COR-L47 (cell line): ENCODE measurements at places on chromosomes 2 and 18.

- DNase-seq: no peak
These were observed 269.7 kb upstream of the SLC8A1 start for GRCh38 chr2:40721595-40721994.

GRCh38 chr2:53334610-53335009, 433.0 kb upstream of the CHAC2 start:
- DNase-seq: no peak

GRCh38 chr2:100529900-100530299, 32.9 kb upstream of the PDCL3 start:
- DNase-seq: no peak

GRCh38 chr2:239369631-239370161, 31.1 kb downstream of the HDAC4 start:
- DNase-seq: no peak

DNA sequence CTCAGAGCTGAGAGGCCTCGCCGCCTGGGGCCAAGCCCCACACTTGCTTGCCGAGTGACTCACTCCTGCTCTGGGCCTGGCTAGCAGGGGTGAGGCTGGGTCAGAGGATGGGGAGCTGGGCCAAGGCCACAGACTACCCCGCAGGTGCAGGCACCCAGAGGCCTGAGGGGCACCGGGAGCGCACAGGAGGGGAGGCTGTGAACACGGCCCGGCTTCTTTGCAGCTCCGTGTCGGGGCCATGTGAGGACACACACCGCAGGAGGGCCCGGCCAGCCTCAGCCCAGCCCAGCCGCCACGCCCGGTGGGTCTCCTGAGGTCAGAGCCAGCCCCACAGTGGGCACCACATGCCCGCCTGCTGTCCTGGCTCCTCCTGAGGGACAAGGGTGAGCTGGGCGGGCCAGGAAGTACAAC, 8.4 kb downstream of the GPC1 start:
- no peak for DNase-seq

- DNase-seq: no peak
These were observed 85.7 kb upstream of the RBBP8 start for GRCh38 chr18:22847392-22847791.

DNA sequence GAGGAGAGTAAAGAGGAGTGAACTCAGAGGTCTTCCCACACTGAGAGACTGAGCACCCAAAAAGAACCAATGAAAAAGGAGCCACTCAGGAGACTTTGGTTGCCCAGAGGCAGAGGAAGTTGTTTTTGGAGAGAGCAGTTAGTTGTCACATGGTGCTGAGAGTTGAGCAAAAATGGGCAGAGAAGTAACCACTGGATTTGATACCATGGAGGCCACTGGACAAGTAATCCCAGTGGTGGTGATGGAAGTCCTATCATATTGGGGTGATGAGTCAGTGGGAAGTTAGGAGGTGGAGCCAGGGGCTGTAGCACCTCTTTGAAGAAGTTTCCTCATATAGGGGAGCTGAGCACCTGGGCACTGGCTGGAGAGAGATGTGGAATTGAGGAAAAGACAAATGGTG, 235.8 kb downstream of the TPGS2 start:
- DNase-seq: no peak

DNA sequence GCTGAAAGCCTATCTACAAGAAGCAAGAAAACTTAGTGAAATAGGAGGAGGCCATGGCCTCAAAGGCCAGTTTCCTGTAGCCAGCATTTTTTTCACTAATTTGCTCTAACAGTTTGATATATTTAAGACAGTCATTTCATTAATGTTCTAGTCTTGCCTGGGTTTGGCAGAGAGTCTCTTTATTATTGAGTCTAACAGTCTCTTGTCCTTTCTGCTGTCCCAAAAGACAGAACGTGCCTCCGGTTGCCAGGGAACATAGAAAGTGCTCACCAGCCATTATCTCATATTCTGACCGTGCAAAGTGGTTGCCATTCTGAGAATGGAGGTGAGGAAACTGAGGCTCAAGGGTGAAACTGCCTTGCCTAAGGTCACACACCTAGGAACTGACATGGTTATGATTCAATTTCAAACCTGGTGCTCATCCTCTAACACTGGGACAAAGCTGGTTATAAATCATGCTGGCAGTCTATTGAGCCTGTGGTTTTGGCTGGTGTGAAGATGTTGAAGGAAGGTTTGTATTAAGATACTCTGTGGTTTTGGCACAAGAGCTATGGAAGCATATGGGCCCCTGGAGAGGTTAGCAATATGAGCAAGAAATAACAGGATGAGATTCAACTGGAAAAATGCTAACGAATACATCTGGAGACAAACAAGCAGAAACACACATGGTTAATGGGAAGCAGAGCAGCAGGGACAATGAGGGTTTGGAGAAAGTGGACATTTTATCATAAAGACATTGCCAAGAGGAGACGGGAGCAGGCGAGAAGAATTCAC, 903.3 kb upstream of the KLHL29 start:
- DNase-seq: no peak

DNA sequence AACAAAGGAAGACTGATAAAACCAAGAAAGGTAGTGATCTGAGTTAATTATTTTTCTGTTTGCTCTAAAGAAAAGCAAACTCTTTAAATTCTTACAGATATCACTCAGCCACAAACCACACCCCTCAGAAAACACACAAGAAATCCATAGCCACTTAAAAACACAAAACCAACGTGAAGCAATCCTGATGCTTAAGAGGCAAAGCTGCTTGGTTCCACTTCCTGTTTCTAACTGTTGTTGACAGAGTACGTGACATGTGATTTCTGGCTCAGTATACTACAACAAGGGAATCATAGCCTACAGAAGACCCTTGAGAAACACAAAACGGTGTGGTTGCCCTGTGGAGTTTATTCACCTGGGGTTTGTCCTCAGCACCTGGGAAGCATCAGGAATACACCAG, 240.9 kb upstream of the APCDD1 start:
- DNase-seq: peak; percentile 53

- DNase-seq: no peak
These were observed 59.9 kb upstream of the KCNE4 start for GRCh38 chr2:222992137-222992536.

DNA sequence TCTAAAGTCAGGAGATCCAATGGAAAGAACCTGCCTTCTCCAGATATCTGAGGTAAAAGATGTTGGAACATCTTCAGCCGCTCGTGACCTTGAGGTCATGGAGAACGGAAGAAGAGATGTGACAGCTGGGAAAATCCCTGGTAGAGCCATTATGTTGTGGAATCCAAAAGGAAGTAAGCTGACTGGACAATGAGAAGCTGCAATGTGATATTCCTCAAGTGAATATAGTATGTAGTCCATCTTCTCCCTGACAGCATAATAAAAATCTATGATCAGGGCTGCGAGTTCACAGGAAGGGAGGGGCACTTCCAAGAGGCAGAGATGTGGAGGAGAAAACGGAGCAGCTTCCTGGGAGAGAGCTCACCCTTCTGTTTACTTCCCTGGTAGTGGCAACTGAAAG, 201.0 kb upstream of the SP5 start:
- DNase-seq: no peak

- DNase-seq: no peak
These were observed 1.3 kb downstream of the BIRC6 start for GRCh38 chr2:32358111-32358482.

- DNase-seq: no peak
These were observed 111.3 kb downstream of the NYAP2 start for GRCh38 chr2:225510796-225511195.

DNA sequence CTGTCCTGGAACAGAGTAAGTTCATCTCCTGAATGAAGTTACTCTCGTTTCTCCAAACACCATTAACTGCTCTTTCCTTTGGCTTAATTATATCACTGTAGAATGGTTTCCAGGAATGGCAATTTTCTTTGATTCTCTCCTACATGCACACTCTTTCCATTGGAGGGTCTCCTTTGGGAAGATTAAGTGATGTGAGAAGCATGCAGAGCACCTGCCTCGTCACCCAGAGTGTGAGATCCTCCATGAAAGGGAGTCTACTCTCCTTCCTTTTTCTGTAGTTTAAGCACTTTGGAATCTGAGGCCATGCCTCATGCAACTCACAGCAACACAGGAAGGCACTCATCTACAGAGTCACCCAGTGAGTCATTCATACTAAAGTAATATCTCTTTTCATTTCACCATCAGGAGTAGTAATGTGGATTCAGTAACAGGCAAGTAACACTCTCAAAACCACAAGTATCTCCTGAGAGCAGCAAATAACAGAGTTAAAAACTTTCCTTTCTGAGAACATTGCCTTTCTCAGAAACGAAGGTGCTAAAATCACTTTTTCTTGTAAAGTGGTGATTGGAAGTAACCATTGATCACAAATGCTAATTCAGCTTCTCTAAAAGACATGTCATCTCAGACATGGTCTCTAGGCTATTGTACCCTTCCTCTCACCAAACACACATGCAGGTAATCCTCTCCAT, 52.8 kb upstream of the IL1RL1 start:
- DNase-seq: no peak

GRCh38 chr2:74000666-74001065, 16.0 kb downstream of the TET3 start:
- DNase-seq: no peak

- peak; percentile 19 for DNase-seq
These were observed 260.0 kb downstream of the ASXL3 start for GRCh38 chr18:33838054-33838453.

DNA sequence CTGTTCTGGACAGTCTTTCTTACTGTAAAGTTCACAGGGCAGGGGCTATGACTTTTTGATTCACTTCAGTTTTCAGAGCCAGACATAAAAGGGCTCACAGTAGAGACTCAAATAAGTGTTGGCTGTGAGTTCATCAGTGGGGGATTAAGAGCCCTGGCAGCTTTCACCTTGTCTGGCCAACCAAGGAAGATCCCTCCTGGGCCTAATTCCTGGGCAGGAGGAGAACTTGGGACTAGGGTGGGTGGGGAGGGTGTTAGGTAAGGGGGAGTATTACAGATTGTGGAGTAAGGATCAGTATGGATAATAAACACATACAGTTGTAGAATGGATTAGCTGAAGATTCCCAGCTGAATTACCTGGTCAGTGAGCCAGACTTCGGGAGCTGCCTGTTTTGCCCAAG, 904 bp upstream of the SFXN5 start:
- no peak for DNase-seq
